Astrocyte of the spinal cord (primary cell): ENCODE measurements at places on chromosomes 16 and 17.

DNA sequence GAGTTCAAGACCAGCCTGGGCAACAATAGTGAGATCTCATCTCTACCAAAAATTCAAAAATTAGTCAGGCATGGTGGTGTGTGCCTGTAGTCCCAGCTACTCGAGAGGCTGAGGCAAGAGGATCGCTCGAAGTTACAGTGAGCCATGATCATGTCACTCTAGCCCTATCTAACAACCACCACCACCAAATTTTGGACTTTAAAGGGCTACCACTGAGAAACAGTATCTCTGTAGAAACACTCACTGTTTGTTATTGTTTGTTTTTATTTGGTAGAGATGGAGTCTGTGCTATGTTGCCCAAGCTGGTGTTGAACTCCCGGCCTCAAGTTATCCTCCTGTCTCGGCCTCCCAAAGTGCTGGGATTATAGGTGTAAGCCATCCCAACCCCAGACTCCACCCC lies 1.3 kb upstream of the UBALD2 start:
- DNase-seq, result no peak

DNA sequence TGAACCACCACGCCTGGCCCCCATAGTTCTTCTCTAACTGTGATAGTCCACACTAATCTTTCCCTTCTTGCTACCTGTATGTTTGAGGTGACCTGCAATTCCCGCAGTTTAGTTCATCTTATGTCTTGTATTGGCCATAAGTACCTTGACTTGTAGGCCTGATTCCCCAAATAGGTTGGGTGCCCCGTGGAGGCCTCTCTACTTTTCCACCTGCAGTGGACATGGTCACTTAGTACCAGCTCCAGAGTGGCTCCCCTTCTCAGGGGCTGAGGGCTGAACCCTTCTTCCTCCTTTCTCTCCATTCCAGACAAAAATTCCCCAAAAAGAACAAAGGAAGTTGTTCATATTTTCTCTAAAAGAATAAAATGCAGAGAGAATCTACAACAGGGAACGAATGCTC lies 33.5 kb upstream of the CES5A start:
- no peak for DNase-seq

- no peak for DNase-seq
Measured at GRCh38 chr16:50876263-50876662, 134.4 kb downstream of the CYLD start.

- DNase-seq, result no peak
Measured at GRCh38 chr16:30715750-30716445, 16.9 kb downstream of the SRCAP start.

DNA sequence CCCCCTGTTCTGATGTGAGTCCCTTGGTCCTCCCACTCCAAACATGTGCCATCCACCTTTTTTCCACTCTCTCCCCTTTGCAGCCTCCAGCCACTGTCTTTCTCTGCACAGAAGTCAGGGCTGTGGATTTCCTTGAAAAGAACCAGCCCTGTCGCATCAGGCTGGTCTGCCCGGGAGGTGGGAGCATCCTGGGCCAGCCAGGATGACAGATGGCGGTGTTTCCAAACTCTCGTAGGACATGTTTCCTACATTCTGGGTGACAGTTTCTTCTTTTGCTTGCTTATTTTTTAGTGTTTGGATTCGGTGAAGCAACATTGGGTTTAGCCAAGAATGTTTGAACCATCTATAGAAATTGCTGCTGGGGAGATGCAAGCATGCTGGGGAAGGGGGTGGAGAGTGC lies 100.8 kb downstream of the CCDC182 start:
- no peak for DNase-seq

- peak; percentile 34 for DNase-seq
Measured at GRCh38 chr17:65559804-65560627, 1.4 kb downstream of the AXIN2 start.

GRCh38 chr17:14815079-14815478 lies 450.0 kb downstream of the PMP22 start:
- DNase-seq, result no peak

DNA sequence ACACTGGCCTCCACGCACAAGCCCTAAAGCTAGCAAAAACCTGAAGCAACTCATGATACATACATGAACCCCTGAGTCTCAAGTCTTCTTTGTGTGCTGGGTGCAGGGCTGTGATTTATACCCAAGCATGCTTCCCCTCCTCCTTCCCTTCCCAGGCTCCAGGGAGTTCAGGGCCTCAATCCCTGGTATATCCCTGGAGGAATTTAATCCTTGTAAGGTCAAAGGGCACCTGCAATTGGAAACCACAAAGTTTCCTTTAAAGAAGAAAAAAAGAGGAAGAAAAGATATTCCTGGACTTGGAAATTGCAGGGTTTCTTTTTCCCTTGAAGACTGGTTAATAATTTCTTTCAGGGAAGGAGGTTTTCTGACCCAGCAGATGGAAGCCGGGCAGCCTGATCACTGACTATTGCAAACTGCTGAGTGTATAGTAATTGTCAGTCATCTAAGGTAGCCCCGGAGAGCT lies 182.3 kb downstream of the AATF start:
- peak; percentile 18 for DNase-seq

DNA sequence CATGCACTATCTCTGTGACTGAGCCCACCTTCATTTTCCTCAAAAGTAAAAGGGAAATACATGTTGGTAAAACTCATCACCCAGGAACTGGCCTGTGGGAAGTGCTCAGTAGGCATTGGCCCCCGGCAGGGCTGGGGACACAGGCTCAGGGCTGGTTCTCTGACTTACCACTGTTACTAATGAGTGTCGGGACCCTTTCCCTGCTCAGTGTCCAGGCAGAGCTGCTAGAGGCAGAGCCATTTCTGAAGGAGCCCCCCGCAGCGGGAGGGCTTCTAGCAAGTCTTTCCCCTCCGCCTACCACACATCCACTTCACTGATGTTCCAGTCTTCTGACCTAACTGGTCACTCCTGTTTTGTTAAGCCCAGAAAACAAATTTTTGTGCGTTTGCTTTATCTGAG lies 1.7 kb upstream of the PEMT start:
- no peak for DNase-seq

GRCh38 chr16:60727851-60728250 lies 1308.4 kb downstream of the CDH8 start:
- no peak for DNase-seq

GRCh38 chr17:31608659-31609254 lies 217.3 kb downstream of the RAB11FIP4 start:
- no peak for DNase-seq

- DNase-seq, result no peak
Measured at GRCh38 chr16:3879258-3879886, 1.1 kb downstream of the CREBBP start.

DNA sequence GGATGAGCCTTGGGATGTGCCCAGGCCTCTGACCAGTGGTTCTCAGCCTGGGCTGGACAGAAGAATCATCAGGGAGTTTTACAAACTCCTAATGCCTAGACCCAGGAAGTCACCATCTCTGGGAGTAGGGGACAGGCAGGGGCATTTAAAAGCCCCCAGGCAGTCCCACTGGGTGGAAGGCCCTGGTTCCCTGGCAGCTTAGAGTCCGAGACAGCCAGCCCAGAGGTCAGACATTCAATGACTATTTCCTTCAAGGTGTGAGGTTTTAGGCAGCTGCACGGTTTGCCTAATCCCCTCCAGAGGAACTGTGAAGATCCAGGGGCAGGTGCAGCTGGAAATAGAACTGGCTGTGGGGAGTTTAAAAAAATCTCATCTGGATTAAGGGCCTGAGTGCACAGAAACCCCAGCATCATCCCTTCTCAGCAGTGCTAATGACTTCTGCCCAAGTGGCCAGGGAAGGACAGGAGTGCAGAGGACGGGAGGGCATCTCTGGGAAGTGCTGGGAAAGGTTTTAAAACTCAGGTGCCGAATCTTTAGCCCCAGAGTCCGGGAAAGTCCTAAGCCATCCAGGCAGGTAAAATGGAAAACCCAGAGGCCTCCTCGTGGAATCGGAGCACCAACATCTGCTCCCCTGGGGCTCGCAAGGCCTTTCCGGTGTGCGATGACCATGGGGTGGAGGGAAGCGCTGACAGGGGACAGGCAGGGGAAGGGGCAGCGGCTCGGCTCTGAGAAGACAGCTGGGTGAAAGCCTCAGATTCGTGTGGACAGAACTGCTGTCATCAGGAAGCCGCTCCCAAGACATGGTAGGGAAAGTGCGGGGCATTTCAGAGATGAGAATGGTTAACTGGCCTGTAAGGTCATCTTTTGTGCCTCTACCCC lies 1.5 kb upstream of the LGALS3BP start:
- no peak for DNase-seq

- no peak for DNase-seq
Measured at GRCh38 chr16:55645986-55646385, 9.8 kb upstream of the SLC6A2 start.

- no peak for DNase-seq
Measured at GRCh38 chr17:45388604-45389325, 43.9 kb downstream of the ARHGAP27 start.

GRCh38 chr16:84557504-84557903 lies 53.0 kb upstream of the MEAK7 start:
- DNase-seq, result peak; percentile 62

- no peak for DNase-seq
Measured at GRCh38 chr17:72898725-72899124, 193.8 kb downstream of the SLC39A11 start.

DNA sequence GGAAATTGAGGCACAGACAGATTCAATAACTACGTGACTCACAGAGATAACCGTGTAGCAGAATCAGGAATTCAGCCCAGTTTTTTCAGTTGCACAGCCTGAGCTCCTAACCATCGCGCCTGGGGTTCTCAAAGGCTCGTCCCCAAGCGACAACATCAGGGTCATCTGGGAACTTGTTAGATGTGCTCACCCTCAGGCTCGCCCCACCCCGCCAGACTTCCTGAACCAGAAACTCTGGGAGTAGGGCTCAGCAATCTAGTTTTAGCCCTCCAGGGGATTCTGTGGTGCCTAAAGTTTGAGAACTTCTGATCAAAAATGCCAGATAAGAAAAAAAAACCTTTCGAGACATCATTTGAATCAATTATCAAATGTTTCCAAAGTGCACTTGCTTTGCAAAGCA lies 559.8 kb downstream of the WWOX start:
- no peak for DNase-seq

DNA sequence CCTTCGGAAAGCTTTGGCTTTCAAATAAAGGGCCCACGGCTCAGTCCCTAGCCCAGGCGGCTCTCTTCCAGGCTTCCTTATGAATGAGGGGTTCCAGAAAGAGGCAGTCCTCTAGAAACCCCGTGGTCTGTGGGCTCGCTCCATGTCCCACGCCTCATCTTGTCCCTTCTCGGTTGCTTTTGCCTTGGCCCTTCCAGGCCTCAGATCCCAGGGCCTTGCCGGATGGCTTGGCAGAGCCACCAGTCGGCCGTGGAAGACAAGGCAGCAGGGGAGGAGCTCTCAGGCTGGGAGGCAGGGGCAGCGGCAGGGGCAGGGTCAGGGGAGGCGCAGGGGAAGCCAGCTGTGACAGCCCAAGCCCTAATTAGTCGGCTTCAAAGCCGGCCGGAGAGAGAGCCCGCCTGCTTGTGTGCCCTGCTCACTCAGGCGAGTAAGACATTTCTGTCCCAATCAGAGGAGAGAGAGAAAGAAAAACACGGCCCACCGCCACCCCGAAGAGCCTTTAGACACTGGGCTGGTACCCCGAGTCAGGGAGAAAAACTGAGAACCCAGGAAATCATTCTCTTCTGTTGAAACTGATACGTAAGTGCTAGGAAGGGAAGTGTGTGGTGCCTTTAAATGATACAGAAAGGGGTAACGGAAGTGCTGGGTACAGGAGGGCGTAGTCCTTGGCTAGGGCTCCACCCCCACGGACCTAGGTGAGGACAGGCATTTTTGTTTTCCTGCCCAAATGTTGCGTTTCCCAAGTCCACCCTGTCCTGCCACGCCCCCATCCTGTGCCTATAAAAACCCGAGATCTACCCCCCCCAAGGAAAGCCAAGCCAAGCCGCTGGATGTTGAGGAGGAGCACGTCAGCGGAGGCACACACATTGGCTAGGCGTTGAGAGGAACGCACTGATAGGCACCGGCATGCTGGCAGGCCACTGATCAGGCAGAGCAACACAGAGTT lies 27.8 kb upstream of the MEIOC start:
- peak; percentile 13 for DNase-seq

DNA sequence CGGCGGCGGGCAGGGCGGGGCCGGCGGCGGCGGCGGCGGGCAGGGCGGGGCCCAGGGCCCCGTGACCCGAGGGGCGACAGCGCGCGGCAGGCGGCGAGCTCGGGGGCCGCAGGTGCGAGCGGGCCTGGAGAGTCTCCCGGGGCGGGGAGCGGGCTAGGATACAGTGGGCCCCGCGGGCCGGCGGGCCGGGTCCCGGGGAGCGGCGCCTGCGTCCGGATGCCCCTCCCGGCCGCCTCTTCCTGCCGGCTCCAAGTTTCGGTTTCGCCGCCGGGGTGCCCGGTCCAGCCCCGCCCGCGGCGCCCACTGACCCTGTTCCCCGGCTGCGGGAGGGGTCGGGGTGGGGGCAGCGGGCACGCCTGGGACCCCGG lies at the start of gene RNF213:
Gene RNF213 (plus strand): TSS at position 62 of the 368 bp plus-strand sequence. CDS start 2,830 bp downstream, outside the sequence.
- peak; percentile 27 for DNase-seq

GRCh38 chr17:75845058-75845711 lies 981 bp upstream of the UNC13D start:
- peak; percentile 48 for DNase-seq

GRCh38 chr17:14361945-14362508 lies 61.1 kb downstream of the HS3ST3B1 start:
- DNase-seq, result no peak

DNA sequence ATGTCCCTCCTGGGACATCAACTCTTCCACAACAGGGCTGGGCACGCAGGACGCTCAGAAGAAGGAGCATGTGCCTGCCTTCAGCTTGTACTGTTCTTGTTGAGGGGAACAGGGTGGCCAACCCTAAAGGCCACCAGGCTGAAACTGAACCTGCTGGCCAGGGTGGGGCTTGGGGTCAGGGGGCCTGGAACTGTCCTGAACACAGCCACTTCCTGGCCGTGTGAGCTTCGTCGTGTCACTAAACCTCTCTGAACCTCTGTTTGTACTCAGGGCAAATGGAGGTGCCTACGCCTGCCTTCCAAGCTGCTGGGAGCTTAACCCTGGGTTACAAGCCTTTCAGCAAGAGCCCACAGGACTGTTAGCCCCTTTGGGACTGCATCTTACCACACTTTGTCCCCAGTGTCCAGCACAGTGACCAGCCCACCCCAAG lies 6.7 kb downstream of the ARHGAP27 start:
- no peak for DNase-seq

- DNase-seq, result no peak
Measured at GRCh38 chr17:32385121-32385520, 35.2 kb downstream of the ZNF207 start.

- no peak for DNase-seq
Measured at GRCh38 chr17:17422217-17422610, 54.6 kb upstream of the MED9 start.

GRCh38 chr16:77539421-77540034 lies 104.7 kb upstream of the ADAMTS18 start:
- DNase-seq, result no peak

GRCh38 chr16:1133271-1133670 lies 19.6 kb upstream of the CACNA1H start:
- no peak for DNase-seq

- DNase-seq, result no peak
Measured at GRCh38 chr16:86428729-86429517, 81.4 kb upstream of the FOXF1 start.
